Stimulated activated CD4-positive, alpha-beta T cell treated with anti-CD3 and anti-CD28 coated beads, TNF-alpha, amount 100 ng/mL, for 1 hour (primary cell): ENCODE measurements at places on chromosomes 6 and 20.
A peak's percentile ranks its signal among the peaks of the same experiment; 100 is the strongest.

GRCh38 chr6:106511288-106512047 lies 117.8 kb downstream of the RTN4IP1 start:
- no peak for DNase-seq

DNA sequence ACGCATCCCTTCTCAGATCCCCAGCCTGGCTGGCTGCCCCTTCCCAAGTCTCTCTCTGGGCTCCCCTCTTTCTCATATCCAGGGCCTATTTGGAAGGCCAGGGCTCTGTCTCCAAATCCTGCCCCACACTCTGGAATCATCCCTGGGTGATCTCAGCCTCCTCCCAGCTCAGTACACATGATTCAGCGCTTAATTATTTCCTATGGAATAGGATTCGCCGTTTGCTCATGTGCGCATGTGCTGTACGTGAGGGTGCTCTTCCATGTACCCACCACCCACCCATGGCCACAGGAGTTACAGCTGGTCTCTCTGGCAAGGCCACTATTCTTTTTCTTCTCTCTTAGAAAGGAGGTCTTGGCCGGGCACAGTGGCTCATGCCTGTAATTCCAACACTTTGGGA lies 81.7 kb upstream of the FOXP4 start:
- DNase-seq, result no peak

- no peak for DNase-seq
Observed at GRCh38 chr20:16314748-16315159, 258.5 kb downstream of the KIF16B start.

- DNase-seq, result no peak
Observed at GRCh38 chr20:63819224-63819921, 11.7 kb downstream of the ZBTB46 start.

GRCh38 chr6:154058963-154059680 lies 20.1 kb downstream of the OPRM1 start:
- DNase-seq, result no peak

DNA sequence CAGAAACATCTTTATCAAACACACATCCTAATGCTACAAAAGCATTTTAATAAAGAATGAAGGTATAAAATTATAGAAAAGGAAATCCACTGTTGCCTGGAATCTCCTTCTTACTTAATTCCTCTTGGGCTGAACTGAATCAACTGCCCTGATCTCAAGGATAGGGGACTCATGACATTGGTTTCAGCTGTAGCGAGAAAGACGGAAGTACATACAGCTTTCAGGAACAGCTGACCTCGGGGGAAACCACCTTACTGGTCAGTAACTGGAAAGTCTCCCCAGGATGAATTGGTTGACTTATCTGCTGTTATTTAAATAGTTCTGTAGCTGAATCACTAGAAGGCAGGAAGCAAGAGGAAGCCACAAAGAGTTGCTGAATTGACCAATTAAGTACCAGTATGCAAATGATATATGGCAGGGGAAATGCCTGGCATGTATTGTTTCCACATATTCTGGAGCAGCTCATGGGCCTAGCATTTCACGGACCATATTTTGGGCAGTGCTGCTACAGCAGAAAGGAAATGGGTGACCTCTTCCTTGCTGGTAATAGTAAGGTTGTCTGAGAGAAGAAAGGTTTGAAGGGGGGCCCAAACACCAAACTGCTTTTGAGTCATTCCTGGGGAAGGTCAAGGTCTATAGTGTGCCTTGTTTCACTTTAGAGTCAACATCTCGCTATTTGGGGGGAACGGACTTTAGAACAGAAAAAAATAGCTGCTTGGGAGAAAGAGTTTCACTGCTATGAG lies 43.7 kb upstream of the MAP7 start:
- DNase-seq, result no peak

GRCh38 chr6:30328397-30328796 lies 1.7 kb downstream of the TRIM39 start:
- no peak for DNase-seq

DNA sequence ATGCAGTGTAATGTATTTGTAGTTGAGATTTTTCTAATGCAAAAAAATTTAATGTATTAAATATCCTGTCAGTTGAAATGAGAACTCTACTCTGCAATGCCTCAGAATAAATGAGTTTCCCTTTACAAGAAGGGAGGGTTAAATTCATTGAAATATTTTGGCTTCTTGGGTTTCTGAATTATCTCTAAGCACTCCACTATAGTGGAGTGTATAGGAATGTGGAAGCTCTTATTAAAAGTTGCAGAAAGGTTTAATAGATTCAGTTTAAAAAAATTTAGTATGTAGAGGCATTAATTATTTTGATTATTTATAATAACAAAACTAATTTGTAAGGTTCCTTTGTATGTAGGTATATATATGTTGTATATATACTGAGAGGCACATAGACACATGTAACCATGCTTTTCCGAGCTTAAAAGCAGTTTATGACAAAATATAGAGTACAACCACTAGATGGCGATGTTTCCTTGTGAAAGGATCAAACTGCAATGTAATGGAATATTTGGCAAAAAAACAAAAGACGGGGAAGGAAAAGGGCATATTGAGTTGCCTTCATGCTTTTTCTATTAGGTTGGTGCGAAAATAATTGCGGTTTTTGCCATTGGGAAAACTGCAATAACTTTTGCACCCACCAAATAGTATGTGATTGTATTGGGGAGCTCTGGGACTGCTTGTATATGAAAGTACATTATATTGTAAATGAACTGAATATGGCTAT lies 144.2 kb downstream of the MYO6 start:
- DNase-seq, result no peak

GRCh38 chr20:12984069-12984765 lies 24.6 kb upstream of the SPTLC3 start:
- no peak for DNase-seq

DNA sequence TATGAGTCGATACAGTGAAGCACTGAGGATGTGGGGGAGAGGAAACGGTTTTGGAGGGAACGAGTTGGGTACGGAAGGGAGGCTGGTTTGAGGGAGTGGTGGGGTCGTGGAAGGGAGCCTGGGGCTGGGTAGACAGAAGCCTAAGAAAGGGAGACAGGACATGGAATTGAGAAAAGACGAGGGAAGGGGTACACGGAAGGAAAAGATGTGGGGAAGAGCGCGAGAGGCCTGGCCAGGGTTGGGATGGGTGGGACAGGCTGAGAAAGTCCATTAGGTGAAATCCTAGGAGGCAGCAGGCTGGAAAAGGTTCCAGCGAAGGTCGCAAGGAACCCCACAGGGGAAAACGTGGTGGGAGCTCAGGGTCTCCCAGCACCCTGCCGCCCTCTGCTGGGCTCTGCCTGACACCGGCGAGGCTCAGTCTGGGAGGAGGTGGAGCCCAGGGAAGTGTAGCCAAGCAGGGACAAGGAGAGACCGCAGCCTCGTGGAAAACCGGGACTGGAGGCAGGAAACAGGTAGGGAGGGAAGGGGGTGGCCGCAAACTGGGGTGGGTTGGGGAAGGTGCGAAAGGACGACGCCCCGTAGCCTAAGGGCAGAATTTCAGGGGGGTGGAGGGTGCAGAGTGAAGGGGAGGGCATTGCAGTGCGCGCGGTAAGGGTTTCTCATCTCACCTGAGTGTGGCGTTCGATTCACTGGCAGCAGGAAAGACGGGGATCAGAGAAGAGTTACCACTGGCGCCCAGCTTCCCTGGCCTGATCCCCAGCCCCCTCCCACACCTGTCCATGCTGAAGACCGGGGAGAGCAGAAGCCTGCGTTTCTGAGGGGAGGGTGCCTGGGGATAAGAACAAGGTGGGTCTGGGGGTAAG lies 4.3 kb downstream of the GABBR1 start:
- DNase-seq, result peak; percentile 47

GRCh38 chr6:7042654-7043545 lies 64.9 kb upstream of the RREB1 start:
- no peak for DNase-seq

- no peak for DNase-seq
Observed at GRCh38 chr6:154508573-154509375, 1.7 kb downstream of the CNKSR3 start.

GRCh38 chr6:4074478-4075235 lies 4.3 kb downstream of the FAM217A start:
- DNase-seq, result no peak

DNA sequence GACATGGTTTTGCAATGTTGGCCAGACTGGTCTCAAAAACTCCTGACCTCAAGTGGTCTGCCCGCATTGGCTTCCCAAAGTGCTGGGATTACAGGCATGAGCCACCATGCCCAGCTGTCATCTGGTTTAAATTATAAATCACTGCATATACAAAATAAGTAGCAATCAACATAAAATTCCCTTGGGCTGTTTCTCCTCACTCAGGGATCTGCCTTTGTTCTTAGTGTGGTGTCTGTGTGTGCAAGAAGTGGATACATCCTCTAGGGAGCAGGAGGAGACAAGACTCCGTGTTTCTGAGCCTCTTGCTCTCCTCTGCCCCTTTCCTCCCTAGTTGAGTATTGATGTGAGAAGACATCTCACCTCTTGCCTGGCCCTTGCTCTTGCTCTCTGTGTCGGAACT lies 65.2 kb upstream of the ADGRF4 start:
- no peak for DNase-seq

DNA sequence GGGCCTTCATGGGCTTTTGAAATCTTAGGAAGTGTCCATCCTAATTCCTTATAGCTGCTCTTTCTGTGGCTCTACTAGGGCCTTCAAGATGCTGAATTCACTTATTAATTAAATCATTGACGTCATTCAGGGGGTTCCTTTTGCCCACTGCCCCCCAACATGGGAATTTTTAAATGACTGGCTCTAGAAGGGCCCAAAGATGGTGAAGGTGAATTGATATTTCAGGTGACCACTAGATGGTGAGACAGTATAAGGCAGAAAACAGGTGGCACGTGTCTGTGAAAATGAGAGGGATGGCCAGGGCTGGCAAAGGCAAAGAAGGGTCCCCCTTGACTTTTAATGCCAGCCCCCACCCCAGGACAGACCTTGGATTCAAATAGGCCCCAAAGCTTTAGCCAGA lies 11.8 kb downstream of the GNAS start:
- no peak for DNase-seq

GRCh38 chr6:11093376-11093625 lies 333 bp upstream of the SMIM13 start:
- DNase-seq, result no peak

DNA sequence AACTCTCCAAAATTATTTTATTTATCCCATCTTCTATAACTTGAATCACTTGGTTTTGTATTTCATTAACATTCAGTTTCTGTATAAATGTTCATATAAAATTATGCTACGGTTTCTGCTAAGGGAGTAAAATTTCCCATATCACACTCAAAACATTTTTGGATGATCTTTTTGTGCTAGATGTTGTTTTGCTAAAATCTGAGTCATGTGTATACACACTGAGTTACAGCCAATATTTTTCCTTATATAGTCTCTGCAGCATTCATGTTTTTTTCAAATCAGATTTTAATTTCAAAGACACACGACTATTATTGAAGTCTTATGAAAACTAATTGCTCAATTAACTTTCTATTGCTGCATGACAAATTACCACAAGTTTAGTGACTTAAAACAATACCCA lies 54.3 kb upstream of the SLC2A12 start:
- no peak for DNase-seq

DNA sequence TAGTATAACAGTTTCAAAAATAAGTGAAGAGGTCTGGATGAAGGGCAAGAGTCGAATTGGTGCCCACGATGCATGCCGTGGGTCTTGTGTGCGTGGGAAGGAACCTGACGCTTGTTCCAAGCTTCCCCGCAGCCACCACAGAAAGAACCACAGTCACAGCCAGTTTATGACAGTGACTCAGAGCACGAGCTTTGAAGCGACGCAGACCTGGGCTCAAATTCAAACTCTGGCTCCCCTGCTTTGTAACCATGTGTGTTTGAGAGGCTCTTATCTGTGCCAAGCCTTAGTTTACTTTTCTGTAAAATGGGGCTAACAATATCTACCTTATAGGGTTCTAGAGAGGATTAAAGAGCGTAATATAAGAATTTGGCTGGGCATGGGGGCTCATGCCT lies 65.5 kb downstream of the SYNJ2 start:
- DNase-seq, result no peak
